GM04503 (cell line): ENCODE measurements at places on chromosomes 11 and 22.

DNA sequence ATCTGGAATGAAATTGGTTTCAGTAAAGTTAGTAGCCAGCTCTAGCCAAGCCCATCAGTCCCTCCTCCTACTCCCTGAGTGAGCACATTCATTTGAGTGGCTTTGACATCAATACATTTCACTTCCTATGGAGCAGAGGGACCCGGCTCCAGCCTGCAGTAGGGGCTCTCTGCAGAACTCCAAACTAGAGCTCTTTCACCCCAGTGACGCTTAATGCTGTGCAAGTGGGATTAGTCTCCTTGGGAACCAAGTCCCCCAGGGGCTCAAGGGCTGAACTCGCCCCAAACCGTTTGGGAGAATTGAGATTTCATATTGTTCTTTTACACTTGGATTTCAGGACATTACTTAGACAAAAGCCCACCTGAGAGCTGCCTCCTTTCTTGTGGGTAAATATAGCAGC is 4.4 kb upstream of the FAM181B start:
- no peak for DNase-seq

GRCh38 chr11:57391539-57391938 is 1.1 kb upstream of the PRG2 start:
- DNase-seq, result no peak

DNA sequence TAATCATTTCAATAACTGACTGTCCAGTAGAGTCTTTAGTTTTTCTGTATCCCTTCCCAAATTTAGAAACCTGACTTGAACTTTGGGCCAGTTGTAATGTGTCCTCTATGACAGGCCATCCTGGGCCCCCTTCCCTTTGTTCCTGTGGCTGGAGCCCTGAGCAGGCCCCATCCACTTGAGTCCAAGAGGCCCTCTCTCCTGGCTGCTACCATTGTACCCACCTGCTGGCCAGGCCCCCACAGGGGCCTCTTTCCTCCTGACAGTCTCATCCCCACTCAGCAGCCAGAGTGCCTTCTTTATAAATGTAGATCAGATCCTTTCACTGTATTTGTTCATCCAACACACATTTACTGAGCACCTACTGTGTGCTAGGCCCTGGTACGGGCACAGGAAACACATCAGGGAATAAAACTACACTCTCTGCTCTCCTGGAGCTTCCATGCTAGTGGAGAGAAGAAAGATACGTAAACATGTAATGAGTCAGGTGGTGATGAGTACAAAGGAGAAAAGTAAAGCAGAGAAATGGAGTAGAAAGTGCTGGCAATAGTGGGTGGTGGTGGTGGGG is 2.7 kb upstream of the LRP5 start:
- no peak for DNase-seq

DNA sequence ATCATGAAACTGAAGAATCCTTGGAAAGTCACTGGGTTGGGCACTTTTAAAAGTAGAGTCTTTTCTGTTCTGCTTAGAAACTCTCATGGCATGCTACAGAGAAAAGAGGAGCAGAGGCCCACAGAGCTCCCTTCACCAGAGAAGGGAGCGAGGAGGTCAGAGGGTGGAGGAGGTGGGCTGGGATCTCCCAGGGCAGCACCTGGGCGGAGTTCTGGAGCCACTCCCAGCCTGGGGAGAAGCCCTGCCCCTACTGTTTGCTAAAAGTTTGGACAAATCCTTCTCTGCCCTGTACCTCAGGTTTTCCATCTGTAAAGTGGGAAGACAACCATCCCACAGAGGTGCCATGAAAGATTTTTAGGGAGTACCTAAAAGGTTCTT is 299.1 kb downstream of the KIRREL3 start:
- no peak for DNase-seq

GRCh38 chr11:111330234-111330893 is 32.0 kb downstream of the POU2AF3 start:
- no peak for DNase-seq

DNA sequence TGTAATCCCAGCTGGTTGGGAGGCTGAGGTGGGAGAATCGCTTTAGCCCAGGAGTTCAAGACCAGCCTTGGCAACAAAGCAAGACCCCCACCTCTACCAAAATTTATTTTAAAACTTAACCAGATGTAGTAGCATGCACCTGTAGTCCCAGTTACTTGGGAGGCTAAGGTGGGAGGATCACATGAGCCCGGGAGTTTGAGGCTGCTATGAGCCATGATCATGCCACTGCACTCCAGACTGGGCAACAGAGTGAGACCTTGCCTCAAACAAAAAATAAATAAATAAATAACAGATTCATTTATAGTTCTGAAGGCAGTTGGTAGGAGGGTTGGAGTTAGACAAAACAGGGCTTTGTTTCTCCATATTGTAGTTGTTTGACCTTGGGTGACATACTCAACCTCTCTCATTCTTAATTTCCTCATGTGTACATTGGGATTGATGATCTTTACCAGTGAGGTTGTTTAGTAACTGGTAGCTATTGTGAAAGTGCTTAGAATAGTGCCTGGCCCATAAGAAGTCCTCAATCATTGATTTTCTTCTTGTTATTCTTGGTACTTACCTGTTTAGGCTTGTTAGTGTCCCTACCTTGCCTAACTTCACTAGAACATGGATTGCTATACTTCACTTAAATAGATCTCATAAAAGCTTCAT is 79.1 kb downstream of the EMSY start:
- no peak for DNase-seq

GRCh38 chr11:65422633-65423515 is at the start of gene NEAT1:
Gene NEAT1, plus strand, starts transcription at chr11:65422798.
- peak; percentile 64 for DNase-seq

- peak; percentile 13 for DNase-seq
Observed at GRCh38 chr11:115699733-115700132, 195.5 kb upstream of the CADM1 start.

DNA sequence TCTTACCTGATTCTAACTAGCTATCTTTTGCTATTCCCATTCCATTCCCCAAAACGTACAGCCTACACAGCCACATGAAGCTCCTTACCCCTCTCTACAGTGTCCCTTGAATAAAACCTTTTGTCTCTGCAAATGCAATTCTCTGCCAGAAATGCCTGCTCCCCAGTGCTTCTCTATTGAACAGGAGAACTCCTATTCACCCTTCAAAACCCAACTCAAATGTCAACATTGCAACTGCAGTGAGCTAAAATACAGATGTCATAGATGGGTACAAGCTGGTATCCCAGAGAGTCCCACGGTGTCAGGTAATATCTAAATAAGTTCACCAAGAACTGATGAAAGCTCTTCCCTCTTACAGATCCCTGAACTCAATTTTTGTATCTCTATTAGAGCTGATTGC is 421.7 kb downstream of the INSC start:
- no peak for DNase-seq

GRCh38 chr22:45334068-45334467 is 24.3 kb downstream of the FAM118A start:
- no peak for DNase-seq

DNA sequence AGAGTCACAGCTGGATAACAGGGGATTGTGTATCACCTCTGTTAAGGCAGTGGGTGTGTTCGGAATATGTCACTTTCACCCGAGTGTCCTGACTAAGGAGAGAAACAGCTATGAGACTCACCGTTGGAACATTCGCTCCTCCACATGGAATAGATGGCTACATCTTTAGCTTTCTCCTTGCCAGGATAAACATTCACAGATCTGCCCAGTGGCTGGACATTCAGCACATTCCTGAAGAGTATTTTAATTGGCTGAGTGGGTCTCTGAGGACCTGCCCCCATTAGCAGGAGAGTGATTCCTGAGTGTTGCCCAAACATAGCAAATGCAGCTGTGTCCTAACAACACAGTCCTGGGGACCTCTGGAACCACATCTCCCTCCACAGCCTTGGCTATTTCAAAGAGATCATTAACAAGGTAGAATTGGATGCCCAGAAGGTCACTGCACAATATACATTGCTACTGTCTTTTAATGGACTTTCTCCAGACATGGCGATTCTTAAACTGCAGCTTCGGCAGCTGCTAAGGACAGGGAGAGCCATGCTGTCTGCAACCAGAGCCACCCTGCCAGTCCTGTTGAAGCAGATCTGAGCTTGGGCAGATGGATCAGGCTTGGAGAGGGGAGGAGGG is 435.0 kb upstream of the CADM1 start:
- DNase-seq, result no peak
